Sigmoid colon (tissue), 7 donors: ENCODE measurements at places on chromosomes 4 and X. TPM values are rescaled to one million over a fixed set of nuclear protein-coding genes. Genes with fewer than 3 reads are reported as not detected.

TMEM31 gene
- not detected for total RNA-seq

NCBP2L gene
- not detected for total RNA-seq

DNA sequence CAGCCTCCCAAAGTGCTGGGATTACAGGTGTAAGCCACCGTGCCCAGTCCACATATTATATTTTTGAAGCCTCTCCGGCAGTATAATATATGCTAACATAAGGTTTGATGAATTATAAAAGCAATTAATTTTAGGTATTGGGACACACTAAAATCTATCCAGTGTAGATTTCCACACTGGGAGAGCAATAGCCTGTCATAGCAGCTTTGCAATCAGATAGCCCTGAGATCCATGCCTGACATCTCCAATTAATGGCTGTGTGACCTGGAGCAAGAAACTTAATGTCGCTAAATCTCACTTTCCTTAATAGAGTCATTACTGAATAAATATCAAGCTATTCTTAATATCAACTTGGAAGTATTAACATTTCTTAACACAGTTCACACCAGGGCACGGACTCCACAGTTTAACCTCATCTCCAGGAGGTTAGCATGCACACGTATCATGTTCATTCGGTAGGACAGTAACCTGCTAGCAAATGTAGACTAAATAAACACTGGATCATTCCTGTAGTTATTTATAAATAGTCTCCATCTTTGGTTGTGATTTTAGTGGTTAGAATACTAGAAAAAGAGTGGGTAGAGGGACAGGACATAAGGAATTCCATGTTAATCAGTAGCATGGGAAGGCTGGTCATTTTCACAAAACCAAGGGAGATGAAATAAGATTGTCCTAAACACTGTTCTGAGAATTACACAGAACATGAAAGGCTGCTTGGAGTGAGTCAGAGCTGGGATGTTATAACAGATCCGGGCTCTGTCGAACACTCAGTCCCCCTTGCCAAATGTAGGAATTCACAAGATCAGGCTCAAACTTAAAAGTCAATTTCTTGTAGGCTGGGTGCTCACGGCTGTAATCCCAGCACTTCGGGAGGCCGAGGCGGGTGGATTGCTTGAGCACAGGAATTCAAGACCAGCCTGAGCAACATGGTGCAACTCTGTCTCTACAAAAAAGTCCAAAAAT is 254.7 kb downstream of the PALLD start:
- no peak for DNase-seq

DNA sequence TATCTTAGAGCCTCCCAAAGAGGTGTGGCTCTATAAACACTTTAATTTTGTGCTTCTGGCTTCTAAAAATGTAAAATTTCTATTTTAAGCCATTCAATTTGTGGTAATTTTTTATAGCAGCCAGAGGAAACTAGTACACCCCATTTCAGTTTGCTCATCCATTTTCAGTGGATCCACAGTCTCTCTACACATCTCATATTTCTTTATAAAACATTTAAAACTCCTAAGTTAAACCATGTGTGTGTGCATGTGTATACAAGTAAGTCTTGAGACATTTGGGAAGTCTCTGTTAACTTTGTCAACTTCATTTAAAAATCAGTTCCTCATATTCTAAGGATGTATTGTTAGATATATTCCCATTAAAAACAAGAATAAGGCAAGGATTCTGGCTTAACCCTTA is 273.2 kb downstream of the IL15 start:
- no peak for DNase-seq

PDZD4 gene
- 16.6 TPM for total RNA-seq

DNA sequence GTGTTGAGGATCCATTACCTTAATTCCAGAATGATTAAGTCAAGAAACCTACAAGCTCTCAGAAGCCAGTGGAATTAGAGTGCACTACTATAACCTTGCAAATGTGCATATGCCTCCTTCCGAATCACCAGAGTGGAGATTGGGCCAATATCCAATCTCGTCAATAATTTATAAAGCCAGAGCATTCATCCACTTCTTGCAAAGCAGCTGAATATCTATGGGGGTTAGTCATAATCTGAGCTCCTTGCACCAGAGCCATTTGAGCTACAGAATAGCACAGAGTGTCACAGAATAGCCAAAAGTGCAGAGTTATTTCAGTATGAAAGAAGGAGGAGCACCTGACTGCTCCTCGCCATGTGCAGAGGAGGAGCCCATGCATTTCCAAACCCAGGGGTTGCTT is 69.2 kb upstream of the MTM1 start:
- no peak for DNase-seq

DNA sequence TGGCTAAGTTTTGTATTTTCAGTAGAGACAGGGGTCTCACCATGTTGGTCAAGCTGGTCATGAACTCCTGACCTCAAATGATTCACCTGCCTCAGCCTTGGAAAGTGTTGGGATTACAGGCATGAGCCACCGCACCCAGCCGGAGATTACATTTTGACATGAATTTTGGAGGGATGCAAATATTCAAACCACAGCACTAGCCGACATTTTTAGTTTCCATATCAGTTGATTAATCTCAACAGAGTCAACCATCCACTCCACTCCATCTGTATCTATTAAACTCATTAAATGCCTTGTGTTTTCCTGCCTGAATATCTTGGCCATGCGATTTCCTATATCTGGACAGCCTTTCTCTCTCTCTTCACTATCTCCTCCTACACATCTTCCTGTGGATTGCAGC is 64.1 kb upstream of the PDGFRA start:
- no peak for DNase-seq

KLF3 gene
- 37.4 TPM for total RNA-seq

SCML2 gene
- total RNA-seq, result 5.6 TPM

GRCh38 chr4:106367072-106367471 is 1.5 kb downstream of the GIMD1 start:
- no peak for DNase-seq

DNA sequence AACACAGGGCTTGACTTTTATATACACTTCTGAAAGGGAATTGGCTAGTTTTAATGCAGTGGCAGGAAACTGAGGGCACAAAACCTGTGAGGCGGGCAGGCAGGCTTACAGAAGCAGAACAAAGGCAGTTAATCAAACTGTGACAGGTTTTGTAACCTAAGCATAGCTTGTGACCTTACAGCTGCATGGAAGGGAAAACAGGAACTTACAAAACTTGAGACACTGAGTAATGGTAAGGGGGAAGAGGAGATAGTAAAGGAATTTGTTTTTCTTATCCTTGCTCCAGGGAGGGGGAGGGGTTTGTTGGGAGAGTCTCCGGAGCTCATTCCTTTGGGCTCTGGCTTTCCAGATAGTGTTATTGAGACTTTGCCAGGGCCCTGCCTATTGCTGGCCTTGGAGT is 55.6 kb downstream of the SLITRK4 start:
- no peak for DNase-seq

- DNase-seq, result no peak
Observed at GRCh38 chrX:94545722-94546121, 871.7 kb downstream of the FAM133A start.

GRCh38 chr4:185189606-185190305 is 14.0 kb downstream of the CFAP97 start:
- no peak for DNase-seq

SHISA3 gene
- total RNA-seq, result 5.8 TPM

NEIL3 gene
- not detected for total RNA-seq

DNA sequence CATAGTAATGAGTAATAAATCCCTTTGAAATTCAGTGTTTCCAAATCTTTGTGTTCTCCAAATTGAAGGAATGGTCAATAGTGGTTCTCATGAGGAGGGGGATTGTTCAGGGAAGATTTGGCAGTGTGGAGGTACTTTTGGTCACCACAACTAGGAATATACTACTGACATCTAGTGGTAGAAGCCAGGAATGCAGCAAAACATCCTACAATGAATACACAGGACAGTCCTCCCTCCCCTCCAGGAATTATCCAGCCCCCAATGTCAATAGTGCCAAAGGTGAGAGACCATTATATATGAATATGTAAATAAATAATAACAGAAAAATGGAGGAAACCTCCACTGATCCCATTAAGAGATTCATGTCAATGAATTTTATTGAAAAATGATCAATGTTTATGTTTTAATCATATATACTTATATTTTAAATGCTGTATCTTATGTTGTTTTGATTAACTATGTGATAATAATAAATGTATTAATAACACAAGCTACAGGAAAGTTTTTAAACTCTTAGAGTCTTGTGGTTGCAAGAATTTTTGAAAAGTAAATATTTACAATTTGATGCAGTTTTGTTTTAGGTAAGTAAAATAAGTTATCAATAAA is 14.4 kb upstream of the FAM9A start:
- DNase-seq, result no peak

- no peak for DNase-seq
Observed at GRCh38 chrX:152074163-152074562, 64.2 kb downstream of the MAGEA10 start.

DNA sequence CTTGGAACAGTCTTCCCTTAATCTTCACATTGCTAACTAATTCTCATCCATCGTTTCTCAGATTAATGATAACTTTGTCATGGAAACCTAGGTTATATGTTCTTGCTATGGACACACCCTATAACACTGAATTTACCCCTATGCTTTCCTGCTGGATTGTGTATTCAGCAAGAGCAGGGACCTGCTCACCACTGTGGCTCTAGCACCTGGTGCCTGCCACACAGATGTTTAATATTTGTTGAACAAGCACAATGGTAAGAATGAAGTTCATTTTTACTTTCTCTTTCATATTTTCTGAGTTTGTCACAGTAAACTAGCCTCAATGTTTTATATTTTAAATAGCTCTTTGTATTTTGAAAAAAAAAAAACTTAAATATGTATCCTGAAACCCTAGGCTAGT is 734.0 kb upstream of the DIAPH2 start:
- DNase-seq, result no peak

TLR6 gene
- total RNA-seq, result 4.1 TPM

CACNA1F gene
- total RNA-seq, result not detected

DNA sequence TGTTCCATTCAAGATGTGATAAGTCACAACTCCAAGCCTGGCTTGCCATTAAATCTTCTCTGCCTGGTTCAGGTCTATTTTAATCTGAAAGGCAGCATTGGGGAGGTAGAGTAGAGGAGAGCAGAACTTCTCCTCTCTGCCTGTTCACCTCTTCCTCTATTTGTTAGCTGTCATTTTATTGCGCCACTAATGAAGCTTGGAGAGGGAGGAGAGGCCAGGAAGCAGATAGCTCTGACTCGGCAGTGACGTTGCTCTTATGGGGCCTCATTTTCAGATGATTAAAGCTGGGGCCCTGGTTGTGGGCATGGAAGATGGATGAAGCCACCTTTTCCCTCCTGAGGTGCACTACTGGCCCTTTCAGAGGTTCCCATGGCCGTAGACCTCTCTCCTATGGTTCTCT is 207.3 kb downstream of the MID1IP1 start:
- DNase-seq, result no peak

CORIN gene
- total RNA-seq, result 0.33 TPM

- DNase-seq, result no peak
Observed at GRCh38 chr4:47736555-47736954, 101.3 kb downstream of the CORIN start.

CCNI gene
- 339 TPM for total RNA-seq

DNA sequence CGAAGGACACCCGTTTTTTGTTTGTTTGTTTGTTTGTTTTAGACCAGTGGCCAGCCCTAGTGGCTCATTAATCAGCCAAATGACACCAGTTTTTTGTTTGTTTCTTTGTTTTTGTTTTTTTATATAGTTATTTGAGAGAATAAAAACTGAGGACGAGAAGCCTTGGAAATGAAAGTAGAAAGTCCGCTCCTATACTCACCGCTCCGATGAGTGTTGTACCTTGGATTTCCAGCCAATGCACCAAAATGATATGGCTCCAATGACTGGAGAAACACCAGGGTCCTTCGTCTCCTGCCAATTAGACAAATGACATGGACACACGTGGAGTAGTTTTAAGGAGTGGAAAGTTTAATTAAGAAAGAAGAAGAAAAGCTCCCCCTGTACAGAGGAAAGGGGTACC is 87.9 kb downstream of the ZXDA start:
- DNase-seq, result no peak

DNA sequence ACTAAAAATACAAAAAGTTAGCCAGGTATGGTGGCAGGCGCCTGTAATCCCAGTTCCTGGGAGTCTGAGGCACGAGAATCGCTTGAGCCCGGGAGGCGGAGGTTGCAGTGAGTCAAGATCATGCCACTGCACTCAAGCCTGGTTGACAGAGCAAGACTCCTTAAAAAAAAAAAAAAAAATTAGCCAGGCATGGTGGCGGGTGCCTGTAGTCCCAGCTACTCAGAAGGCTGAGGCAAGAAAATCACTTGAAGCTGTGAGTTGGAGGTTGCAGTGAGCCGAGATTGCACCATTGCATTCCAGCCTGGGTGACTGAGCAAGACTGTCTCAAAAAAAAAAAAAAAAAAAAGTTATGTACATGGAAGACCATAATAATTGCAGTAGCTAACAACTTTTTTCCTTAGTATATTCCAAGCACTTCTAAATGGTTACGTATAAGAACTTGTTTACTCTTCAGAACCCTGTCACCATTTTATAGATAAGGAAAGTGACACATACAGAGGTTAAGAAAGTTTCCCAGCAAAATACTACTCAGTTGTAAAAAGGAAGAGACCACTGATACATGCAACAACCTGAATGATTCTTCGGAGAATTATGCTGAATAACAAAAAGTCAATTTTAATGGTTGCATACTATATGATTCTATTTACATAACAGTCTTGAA is 24.5 kb downstream of the RUFY3 start:
- DNase-seq, result no peak

GRCh38 chrX:45001048-45001447 is 128.1 kb downstream of the KDM6A start:
- no peak for DNase-seq

ABCG2 gene
- 2.8 TPM for total RNA-seq

DNA sequence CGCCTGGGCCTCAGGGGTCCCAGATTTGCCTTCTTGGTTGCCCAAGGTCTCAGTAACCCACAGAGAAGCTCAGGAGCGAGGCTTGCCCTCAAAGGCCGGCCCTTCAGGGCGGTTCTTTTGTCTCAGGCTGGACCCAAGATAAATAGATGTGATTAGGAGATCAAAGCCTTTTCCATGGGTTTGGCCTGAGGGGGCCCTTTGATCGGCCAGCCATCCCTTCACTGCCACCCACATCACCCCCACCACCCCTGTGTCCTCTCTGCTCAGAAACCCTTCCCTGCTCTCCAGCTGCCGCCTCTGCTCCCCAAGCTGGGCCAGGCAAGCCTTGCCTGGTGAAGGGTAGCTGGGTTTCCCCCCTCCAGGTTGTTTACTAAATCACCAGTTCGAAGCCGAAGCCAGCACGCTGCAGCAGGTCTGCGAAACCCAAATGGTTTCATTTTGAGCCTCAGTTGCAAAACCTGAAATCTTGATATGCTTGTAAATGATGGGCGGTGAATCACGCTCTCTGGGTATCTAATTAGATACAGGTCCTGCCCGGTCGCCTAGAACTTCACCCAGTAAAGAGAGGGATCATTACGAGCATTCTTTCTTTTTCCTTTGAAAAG is 202.6 kb upstream of the BCOR start:
- no peak for DNase-seq

GRCh38 chr4:101114936-101115372 is 232.4 kb downstream of the PPP3CA start:
- no peak for DNase-seq

DNA sequence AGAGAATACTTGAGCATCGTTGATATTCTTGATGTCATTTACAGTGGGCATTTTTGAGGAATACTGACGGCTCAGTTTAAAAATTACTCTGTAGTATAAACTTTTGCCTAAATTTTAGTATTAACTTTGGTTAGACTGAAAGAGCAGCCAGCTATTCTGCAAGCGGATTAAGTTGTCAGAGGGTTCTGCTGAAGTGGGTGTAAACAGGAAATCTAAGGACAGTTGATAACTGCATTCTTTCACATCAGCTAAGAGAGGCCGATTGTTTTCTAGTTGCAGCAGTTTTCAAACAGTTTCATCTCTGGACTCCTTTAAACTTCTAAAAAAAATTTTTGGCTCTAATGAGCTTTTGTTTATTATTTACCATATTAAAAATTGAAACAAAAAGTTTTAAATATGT is 149.6 kb downstream of the RAPGEF2 start:
- DNase-seq, result no peak
